ENCODE measurements at places on chromosomes 5 and 9.

- DNase-seq: no peak
Observed at GRCh38 chr9:912776-913175, 63.7 kb upstream of the DMRT3 start.

- no peak for DNase-seq
Observed at GRCh38 chr9:75390951-75391350, 302.6 kb downstream of the OSTF1 start.

- peak; percentile 74 for DNase-seq
Observed at GRCh38 chr5:132007399-132008162, 3.9 kb downstream of the ACSL6 start.

- DNase-seq: no peak
Observed at GRCh38 chr9:91884696-91885687, 65.0 kb downstream of the ROR2 start.

- DNase-seq: no peak
Observed at GRCh38 chr5:140049205-140049604, 6.1 kb upstream of the NRG2 start.

GRCh38 chr5:121899346-121899745 is 47.7 kb downstream of the FTMT start:
- no peak for DNase-seq

GRCh38 chr9:128101690-128102089 is 25.8 kb downstream of the PTGES2 start:
- DNase-seq: no peak

DNA sequence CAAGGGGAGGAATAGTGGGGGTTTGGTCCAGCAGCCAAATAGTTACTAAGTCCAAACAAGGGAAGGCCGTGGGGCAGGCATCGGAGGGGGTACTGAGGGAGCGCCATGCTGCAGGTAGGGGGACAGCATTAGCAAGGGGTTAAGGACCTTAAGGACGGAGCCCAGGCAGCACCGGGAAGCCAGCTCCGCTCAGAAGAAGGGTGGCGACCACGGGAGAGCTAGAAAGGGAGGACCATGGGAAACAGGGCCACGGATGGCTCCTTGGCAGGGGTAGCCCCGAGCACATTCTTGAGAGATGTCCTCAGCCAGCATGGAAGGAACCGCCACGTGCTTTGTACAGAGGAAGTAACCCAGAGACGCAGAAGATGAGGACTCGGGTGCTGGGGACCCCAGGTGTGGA is 76.2 kb upstream of the STXBP1 start:
- DNase-seq: no peak
